ENCODE measurements at places on chromosomes 2 and 18.
A peak's percentile ranks its signal among the peaks of the same experiment; 100 is the strongest.

DNA sequence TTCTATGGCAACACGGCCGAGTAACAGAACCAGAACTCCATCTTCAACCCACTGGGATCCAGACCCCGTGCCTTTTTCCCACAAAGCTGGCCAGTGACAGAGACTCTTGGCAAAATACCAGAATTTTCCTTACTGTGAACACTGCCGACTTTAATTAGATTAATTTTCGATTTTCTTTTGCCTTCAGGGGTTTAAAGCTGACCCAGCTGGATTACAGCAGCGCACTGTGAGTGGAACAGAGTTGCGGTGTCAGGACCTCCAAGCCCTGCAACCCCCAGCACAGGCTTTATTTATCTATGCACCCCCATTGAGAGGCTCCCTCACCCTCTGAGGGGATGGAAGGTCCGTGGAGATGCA, 36.4 kb downstream of the CTIF start:
- no peak for DNase-seq

DNA sequence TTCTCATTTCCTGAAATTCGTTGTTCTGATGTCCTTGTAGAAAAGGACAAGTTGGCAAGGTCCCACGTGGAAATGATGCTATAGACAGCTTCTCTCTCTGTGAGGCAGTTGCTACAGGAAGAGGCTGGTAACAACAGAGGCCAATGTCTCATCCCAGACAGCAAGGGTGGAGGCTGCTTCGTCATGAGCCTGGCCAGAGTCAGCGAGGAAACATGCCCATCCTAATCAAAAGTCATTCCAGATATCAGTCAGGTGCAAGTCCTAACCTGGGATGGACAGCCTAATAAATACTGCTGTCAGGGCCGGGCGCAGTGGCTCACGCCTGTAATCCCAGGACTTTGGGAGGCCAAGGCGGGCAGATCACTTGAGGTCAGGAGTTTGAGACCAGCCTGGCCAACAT, 6.4 kb upstream of the SMAD7 start:
- DNase-seq = no peak

GRCh38 chr2:25301453-25302352, 40.0 kb downstream of the DNMT3A start:
- peak; percentile 48 for DNase-seq

GRCh38 chr2:173741759-173742158, 223.4 kb downstream of the SP3 start:
- no peak for DNase-seq

- no peak for DNase-seq
Measured at GRCh38 chr2:183998797-183999190, 599.5 kb upstream of the ZNF804A start.
